ENCODE measurements at places on chromosomes 13 and 19.
A peak's percentile ranks its signal among the peaks of the same experiment; 100 is the strongest.

DNA sequence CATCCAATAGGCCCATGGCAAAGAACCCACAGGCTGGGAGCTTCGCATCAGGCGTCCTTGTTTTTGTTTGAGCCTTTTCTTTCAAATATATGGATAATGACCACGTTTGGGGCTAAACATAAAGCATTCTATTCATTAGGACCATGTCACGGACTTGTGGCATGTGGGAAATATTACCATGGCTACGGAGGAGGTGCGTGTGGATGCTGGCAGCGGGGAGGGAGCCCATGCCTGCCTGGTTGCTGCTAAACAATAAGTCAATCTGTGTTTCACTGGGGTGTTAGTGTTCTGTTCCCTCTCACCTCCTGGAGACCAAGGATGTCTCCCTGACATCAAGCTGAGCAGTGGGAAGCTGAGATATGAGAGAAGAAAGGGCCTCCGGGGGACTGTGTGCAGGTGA is 121.1 kb downstream of the IRS2 start:
- ATAC-seq = no peak

GRCh38 chr19:15248648-15249527 is 16.6 kb upstream of the EPHX3 start:
- ATAC-seq = no peak

DNA sequence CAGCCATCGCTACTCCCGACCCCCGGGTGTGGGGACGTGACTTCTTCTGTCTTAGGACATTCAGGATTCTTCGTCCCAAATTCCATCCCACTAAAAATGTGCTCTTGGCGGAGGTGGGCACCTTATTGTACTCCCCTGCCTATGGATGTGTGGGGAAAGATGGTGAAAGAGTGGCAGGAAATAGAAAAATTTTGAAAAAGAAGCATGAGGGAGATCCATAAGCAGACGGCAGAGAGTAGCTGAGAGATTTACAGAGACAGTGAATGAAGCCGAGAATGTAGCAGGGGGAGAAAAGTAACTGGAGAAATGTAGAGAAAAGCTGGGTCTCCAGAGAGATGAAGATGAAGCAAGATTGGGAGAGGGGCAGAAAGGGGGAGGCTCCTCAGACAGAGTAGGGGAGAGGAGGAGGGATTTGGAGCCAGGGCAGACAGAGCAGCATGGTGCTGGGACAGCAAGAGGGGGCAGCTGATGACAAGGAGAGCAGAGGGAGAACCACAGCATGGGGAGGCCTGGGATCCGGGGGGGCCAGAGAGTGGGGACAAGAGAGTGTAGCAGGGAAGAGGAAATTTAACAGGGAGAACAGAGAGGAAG is 843 bp downstream of the ZNF610 start:
- ATAC-seq = no peak

DNA sequence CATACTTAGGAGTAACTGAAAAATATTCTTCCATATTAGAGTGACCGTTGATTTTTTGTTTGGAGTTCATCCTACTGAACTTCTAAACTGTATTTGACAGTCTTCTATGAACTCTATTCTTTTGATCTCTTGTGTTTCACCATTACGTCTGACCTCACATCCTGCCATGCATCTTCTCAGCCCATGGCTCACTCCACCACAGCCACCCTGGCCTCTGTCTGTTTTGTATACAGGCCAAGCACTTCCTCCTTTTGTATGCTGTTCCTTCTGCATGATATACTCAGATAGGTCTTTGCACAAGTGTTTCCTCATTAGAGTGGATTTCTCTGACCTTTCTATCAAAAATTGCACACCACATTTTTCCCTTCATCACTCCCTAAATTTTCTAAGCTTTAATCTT is 119.9 kb downstream of the MAB21L1 start:
- no peak for ATAC-seq

DNA sequence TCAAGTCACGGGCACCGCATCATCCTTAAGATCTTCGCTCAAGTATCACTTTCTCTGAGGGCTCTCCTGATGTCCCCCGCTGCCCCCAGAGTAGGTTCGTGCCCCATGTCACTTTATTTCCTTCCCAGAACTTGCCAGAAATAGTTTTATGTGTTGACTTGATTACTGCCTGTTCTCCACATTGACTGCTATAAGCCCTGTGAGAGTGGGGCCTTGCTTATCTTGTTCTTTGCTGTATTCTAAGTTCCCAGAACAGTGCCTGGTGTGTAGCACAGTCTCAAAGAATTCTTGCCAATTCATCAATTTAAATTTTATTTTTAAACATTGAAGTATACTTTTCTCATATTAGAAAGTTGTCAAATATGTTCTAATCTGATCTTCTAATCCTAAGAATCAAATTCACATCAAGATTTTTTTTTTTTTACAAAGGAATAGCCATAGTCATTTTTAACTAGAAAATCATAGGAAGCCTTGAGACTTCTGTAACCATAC is 32.1 kb upstream of the GPR183 start:
- ATAC-seq = no peak

- no peak for ATAC-seq
These were observed 211.5 kb downstream of the URI1 start for GRCh38 chr19:30153326-30154210.

- peak; percentile 58 for ATAC-seq
These were observed 1.2 kb downstream of the LRCH1 start for GRCh38 chr13:46553886-46554858.

DNA sequence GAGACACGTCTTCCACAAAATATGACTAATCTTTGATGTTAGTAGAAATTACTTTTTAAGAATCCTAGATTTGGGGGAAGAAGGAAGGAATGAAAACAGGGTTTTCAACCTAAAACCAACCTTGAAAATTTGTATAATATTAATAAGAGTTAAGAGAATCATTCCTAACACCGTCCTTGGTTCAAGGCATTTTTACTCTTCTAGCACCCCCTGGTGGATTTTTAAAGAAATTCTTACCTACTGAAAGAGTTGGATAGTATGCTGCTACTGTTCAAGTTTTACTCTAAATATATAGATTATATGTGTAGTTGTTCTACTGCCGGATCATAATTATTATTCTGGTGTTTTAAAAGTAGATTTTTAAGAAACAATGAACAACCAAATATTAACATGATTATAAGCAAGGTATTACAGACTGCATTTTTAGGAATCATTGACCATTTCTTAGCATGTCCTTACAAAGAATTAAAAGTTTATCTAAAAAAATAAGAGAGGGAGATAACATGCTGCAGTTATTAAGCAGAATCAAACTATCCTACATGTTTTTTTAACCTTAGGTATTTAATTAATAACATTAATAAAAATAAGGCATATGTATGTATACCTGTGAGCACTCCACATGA is 7.4 kb upstream of the SLITRK6 start:
- ATAC-seq = no peak

GRCh38 chr13:33235078-33235477 is 50.5 kb downstream of the STARD13 start:
- no peak for ATAC-seq

DNA sequence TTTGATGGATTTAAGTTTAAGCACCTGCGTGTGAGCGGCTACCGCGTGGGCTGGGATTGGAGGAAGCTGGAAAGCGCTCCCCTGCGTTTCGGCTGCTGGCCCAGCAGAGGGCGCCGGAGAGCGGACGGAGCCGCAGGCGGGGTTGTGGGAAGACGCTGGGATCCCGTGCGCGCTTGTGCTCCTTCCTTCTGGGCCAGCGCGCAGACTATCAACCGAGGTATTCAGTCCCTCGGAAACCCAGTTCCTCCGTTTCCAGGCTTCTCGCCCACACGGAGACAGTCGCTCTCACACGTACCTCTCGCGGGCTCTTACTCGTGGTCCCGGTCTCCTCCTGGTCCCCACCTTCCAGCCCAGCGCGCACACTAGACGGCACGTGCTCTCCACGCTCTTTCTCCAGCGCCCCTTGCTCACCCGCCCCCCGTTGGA is 28.8 kb downstream of the EPN1 start:
- ATAC-seq = peak; percentile 24

GRCh38 chr19:17172624-17173345 is 42.4 kb upstream of the USE1 start:
- no peak for ATAC-seq

GRCh38 chr19:7670150-7670783 is 1.4 kb downstream of the RETN start:
- ATAC-seq = no peak

GRCh38 chr13:36875961-36876360 is 44.1 kb downstream of the SMAD9 start:
- ATAC-seq = no peak

DNA sequence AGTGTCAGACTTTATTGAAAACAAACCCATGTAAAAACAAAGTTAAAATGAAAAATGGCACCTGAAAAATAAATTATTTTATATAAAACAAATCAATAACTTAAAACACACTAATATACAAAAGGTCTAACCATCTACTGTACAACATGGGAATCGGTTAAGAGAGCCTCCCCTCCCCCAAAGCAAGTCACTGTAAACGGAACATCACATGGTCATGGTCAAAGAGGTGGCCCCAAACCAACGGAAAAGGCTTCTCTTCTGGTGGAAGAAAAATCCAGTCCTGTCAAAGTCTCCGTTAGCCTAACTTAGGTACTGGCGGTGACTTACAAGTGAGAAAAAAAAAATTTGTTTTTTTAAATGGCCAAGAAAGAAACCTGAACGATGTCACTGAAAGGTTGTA is 15.7 kb upstream of the TIMM44 start:
- ATAC-seq = no peak

GRCh38 chr19:19652482-19653295 is 9.2 kb upstream of the GMIP start:
- ATAC-seq = no peak

DNA sequence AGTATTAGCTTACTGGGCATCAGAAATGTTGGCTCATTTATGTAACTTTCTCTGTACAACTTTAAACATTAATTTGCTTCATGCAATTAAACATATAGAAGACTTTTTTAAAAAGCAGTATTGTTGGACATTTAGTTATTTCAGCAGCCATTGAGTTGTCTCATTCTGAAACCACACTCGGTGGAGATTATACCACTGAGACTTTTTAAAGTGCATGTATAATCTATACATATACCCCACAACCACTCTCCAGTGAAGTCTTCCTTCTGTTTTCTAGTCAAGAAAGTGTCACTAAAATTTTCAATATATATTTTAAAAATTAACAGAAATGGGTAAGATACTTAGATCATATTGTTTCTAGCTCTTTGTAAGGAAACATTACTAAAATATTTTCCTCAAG is 15.5 kb downstream of the SETDB2 start:
- ATAC-seq = no peak

GRCh38 chr13:73957889-73958288 is 176.3 kb downstream of the KLF12 start:
- ATAC-seq = no peak

GRCh38 chr13:50359041-50359367 is 343.8 kb downstream of the KCNRG start:
- ATAC-seq = no peak

Measured in activated CD4-positive, CD25-positive, alpha-beta regulatory T cell treated with anti-CD3 and anti-CD28 coated beads, Interleukin-2, amount 50 U/mL, for 24 hours (primary cell).